ENCODE measurements at places on chromosomes 7 and 10. TPM values are rescaled to one million over a fixed set of nuclear protein-coding genes. Genes with fewer than 3 reads are reported as not detected.
A peak's percentile ranks its signal among the peaks of the same experiment; 100 is the strongest.

GRCh38 chr7:142459551-142459963, 201.7 kb upstream of the PRSS58 start:
- peak; percentile 29 for DNase-seq
- no peaks in the 10 kb centered on the region for H3K36me3 ChIP-seq
- H3K4me3 ChIP-seq, result no peak overlapping the region
- no peaks in the 10 kb centered on the region for H3K27me3 ChIP-seq

The ARHGEF35 gene
- total RNA-seq, result 2.0 TPM

The ZNF365 gene
- 27.2 TPM for total RNA-seq

The CREM gene
- 54.3 TPM for total RNA-seq

All from spinal cord (tissue), 10 donors.